ENCODE measurements at places on chromosomes 3 and 15. TPM values are rescaled to one million over a fixed set of nuclear protein-coding genes. Genes with fewer than 3 reads are reported as not detected.

DNA sequence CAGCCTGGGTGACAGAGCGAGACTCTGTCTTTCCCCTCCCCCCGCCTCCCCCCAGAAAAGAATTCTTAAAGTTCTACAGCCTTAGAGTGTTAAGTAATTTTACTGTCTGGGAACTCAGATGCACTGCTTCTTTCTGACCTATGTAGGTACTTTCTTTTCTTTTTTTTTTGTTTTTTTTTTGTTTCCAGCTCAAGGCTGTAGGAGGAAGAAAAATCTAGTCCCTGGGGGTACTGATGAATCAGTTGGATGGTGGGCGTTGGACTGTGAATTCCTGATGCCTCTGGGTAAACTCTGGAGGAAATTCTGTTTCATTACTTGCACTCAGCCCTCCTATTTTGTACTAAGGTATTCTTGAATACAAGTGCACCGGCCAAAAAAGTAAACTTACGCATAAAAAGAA, 10.8 kb downstream of the GHRL start:
- no peak for DNase-seq

DNA sequence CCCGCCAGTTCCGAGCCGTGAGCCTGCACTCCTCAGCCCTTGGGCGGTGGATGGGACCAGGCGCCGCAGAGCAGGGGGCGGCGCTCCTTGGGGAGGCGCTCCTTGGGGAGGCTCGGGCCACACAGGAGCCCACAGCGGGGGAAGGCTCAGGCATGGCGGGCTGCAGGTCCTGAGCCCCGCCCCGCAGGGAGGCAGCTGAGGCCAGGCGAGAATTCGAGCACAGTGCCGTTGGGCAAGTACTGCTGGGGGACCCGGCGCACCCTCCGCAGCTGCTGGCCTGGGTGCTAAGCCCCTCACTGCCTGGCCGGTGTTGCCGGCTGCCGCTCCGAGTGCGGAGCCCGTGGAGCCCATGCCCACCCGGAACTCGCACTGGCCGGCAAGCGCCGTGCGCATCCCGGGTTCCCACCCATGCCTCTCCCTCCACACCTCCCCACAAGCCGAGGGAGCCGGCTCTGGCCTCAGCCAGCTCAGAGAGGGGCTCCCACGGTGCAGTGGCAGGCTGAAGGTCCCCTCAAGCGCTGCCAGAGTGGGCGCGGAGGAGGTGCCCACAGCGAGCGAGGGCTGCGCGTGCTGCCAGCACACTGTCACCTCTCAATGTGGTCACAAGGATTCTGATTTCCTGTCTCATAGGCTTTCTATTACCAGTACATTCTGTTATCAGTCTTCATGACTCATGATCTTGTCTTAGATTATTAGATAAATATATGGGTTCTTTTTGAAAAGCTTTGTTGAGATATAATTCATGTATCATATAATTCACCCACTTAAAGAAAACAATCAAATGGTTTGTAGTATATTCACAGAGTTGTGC, 44.0 kb upstream of the LRIG1 start:
- no peak for DNase-seq

GRCh38 chr3:30448450-30449289, 157.7 kb upstream of the TGFBR2 start:
- no peak for DNase-seq

- DNase-seq, result no peak
Observed at GRCh38 chr3:53123510-53123909, 6.7 kb downstream of the RFT1 start.

GRCh38 chr3:105906836-105907235, 38.0 kb upstream of the CBLB start:
- no peak for DNase-seq

The TUSC7 gene
- total RNA-seq, result not detected

The CHRM5 gene
- not detected for total RNA-seq
